ENCODE measurements at places on chromosomes 4 and X. TPM values are rescaled to one million over a fixed set of nuclear protein-coding genes. Genes with fewer than 3 reads are reported as not detected.

- no peak for DNase-seq
These were observed 66.9 kb downstream of the ARHGEF9 start for GRCh38 chrX:63718010-63718694.

- DNase-seq: no peak
These were observed 626.6 kb downstream of the MID1IP1 start for GRCh38 chrX:39427906-39428305.

- no peak for DNase-seq
These were observed 282.5 kb downstream of the ZIC3 start for GRCh38 chrX:137848266-137848905.

Gene PTCHD1
- 0.24 TPM for total RNA-seq

DNA sequence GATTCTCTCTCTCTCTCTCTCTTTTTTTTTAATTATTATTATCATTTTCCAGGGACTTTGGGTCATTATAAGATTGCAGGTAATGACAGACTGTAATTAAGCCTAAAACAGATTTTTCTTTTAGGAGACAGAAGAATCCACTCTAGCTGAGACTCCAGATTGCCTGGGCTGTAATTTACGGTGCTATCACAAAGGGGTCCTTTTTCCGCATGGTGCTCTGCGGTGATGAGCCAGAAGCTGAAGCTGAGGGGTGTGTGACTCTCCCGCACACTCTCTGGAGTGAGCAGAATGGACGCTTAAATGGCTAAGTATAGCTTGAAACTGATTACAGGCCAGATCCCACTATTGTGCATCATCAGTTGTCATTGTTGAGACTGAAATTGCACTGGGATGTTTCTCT lies 50.0 kb downstream of the LGI2 start:
- no peak for DNase-seq

All from left cardiac atrium (tissue), 4 donors.